ENCODE measurements at places on chromosomes 1 and 21. TPM values are rescaled to one million over a fixed set of nuclear protein-coding genes. Genes with fewer than 3 reads are reported as not detected.

GRCh38 chr1:115006191-115006590 lies 23.4 kb upstream of the TSHB start:
- DNase-seq, result no peak

The BRINP2 gene
- total RNA-seq, result not detected

The ATP5PF gene
- 76.7 TPM for total RNA-seq

DNA sequence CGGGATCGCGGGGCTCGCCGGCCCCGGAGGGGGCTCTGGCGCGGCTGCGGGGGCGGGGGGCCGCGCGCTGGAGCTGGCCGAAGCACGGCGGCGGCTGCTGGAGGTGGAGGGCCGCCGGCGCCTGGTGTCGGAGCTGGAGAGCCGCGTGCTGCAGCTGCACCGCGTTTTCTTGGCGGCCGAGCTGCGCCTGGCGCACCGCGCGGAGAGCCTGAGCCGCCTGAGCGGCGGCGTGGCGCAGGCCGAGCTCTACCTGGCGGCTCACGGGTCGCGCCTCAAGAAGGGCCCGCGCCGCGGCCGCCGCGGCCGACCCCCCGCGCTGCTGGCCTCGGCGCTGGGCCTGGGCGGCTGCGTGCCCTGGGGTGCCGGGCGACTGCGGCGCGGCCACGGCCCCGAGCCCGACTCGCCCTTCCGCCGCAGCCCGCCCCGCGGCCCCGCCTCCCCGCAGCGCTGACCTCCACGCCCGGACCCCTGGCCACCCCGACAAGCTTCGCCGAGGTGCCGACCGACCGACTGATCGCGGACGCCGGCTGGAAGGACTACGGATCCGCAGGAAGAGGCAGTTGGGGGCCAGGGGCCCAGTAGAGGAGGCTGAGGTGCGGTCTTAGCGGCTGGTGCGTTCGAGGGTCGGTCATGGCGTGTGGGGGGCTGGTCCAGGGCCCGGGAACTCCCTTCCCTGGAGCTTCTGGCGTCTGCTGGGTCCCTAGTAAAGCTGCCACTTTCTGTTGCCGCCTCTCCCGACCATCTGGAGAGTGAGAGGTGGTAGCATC lies 711 bp downstream of the TRNP1 start:
- no peak for DNase-seq

The FCGR1A gene
- 40.9 TPM for total RNA-seq

DNA sequence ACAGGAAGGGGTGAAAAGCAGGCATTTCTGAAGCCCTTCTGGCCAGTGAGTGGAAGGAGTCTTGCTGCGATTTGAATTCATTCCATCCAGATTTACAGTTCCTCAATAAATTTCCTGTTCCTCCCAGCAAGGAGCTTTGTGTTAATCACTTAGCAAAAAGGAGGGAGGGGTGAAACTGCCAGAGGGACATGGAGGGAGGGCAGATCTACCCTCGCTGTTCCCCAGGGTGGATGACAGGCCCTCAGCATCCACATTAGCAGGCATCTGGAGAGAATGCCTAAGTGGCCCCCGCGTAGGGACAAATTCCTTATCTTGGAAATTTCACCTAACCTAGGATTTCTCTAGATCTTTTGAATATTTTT lies 1.2 kb downstream of the ETV3 start:
- no peak for DNase-seq

GRCh38 chr1:176211396-176212165 lies 4.5 kb upstream of the COP1 start:
- no peak for DNase-seq

DNA sequence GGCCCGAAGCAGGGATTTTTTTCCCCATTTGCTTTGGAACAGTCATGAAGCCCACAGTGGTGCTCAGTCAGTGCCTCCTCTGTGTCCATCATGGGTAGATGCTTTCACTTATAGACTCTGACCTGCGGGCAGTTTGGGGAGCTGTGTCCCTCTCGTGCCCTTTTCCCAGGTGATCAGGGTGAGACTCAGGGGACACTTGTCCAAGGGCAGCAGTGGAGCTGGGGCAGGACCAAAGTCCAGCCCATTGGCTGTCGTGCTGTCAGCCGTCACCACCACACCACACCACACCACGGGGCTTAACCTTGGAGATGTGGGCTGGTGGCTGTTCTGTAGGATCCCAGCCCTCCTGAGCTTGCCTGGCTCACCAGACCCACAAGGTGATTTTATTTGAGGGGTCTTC lies 34.9 kb downstream of the SIM2 start:
- DNase-seq, result no peak

The PSRC1 gene
- 2.9 TPM for total RNA-seq

Data from upper lobe of right lung (tissue), 1 donor.